ENCODE measurements at places on chromosomes 3 and 15.

DNA sequence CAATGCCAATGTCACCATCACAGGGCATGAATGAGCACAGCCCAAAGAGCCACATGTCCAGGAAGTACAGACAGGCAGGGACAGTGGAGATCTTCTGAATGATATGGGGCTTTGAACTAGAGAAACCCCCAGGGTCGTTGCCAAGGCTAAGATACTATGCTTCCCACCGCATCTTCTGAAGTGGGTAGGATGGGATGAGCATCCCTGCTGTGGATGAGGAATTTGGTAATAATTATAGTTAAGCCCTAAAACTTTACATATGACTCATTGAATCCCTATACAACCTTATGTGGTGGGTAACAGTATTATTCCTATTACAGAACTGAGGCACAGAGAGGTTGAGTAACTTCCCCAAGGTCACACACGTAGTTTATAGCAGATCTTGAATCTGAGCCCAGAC is 44.2 kb downstream of the WNT5A start:
- DNase-seq: no peak

DNA sequence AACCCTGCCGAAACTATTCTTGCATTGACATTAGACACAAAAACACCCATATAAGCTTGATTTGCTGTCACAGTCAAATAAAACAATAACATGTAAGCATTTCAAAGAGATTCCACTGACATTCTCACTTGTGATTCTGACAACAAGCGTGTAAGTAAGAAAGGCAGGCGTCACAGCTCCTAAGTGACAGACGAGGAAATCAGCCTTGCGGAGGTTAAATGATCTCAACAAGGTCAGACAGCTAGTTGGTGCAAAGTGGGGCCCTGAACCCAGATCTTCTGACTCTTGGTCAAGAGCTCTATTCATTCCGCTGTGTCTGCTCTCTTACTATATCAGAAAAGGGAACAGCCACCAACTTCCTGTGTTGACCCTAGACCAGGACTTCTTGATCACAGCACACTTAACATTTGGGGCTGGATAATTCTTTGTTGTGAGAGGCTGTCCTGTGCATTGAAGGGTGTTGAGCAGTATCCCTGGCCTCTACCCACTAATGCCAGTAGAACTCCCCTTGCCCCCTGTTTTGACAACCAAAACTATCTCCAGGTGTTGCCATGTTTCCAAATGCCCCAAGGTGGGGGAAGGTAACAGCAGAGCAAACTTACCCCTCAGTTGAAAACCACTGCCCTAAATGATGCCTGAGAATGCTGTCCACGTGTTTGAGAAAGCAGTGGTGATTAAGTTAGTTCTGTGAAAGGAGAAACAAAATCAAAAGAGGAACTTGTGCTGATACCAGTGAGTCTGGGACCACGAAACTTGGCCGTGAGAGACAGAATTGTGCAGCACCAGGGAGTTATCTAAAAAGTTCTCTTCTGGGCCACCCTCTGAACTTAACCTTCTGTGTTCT is 86.1 kb downstream of the LIPC start:
- no peak for DNase-seq

DNA sequence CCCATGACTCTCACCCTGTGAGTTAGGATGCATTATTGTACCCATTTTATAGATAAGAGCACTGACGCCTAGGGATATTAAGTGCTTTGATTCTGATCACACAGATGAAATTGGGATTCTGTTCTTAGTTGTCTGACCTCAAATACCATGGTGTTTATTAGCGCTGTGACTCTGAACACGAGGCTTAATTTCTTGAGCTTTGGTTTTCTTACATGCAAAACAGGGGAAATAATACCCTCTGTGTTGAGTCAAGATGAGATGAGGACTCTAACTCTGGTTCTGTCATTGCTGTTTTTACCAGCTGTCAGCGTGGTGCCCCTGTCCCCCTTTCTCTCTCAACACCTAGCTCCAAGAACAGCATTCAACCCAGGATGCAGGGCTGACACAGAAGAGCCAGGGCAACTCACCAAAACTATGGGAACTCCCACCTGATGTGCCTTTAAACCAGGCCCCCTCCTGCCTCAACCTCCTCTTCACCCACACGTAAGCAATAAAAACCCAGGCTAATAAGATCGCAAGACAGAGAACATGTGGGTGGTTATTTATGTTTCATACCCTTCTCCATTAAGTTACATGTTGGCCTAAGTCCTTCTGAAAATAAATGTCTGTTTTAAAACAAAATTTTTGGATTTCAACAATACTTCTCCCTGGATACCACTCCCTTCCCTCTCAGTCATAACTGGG is 100.1 kb upstream of the SPATA12 start:
- no peak for DNase-seq

DNA sequence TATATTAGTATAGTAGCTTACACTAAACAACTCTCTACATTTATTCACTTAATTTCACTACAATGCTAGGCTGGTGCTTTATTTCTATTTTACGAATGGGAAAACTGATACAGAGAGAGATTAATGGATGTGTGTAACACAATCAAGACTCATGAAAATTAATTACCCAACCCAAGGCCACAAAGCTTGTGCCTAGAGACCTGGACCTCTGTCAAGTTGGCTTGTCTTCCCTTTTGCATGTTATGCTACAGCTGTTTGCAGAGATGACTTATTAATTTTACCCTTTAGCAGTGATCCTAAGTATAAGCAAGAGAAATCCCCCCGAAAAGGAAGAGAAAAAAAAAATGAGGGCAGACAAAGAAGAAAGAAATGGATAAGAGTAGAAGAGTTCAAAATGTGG is 162.5 kb downstream of the C3orf38 start:
- no peak for DNase-seq

GRCh38 chr3:157074981-157075380 is 85.0 kb downstream of the CCNL1 start:
- no peak for DNase-seq

GRCh38 chr3:72993391-72993790 is 3.2 kb upstream of the PPP4R2 start:
- DNase-seq: no peak
